GOT3 (cell line): ENCODE measurements at places on chromosomes 3 and 15.

GRCh38 chr3:106593381-106593780 lies 724.6 kb upstream of the CBLB start:
- DNase-seq, result no peak

- no peak for DNase-seq
These were observed 1029.9 kb upstream of the CADM2 start for GRCh38 chr3:83928903-83929302.

- no peak for DNase-seq
These were observed 50.5 kb downstream of the CTDSPL start for GRCh38 chr3:37912052-37912733.

GRCh38 chr3:105835606-105836005 lies 33.2 kb downstream of the CBLB start:
- DNase-seq, result no peak

GRCh38 chr3:124492824-124493223 lies 237.4 kb upstream of the UMPS start:
- no peak for DNase-seq

DNA sequence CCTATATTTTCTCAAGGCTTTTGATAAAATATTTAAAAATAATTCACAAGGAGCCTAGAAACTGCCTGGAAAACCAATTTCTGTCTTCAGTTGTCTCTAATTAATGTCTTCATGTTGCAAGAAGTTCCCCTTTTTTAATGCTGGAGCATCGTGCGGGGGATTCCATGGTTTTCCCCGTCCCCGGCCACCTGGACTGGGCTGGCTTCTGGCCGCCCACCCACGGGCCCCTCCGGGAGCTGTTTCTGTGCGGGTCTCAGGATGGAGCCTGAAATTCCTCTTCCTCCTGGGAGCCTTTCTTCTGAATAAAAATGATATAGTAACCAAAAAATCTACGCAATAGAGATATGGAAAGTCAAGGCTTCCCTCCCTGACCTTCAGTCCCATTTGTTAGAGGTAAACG lies 8.1 kb upstream of the LRRK1 start:
- no peak for DNase-seq

- no peak for DNase-seq
These were observed 8.3 kb upstream of the EPHA3 start for GRCh38 chr3:89098964-89099585.

- no peak for DNase-seq
These were observed 31.1 kb downstream of the CYP11A1 start for GRCh38 chr15:74336061-74337005.
